ENCODE measurements at places on chromosomes 5 and 9.

GRCh38 chr9:97853844-97854695 lies 1.0 kb downstream of the FOXE1 start:
- no peak for DNase-seq

- no peak for DNase-seq
Observed at GRCh38 chr5:33639474-33639873, 198.7 kb downstream of the TARS1 start.

DNA sequence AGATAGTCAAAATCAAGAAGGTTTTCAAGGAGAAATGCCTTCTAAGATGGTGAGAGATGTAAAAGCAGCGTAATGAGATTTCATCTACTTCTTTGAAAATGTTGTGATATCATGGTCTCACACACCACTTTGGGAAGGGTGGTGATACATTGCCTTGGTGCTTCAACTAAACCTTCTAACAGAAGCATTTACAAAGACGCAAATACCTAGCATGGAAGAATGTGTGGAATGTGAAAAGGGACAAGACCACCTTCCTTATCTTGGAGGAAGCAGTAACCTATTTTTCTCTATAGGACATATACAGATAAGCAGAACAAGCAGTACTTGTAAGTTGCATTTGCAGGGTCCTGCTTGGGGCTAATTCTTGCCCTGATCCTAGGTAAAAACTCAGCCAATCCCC lies 38.8 kb downstream of the PCA3 start:
- no peak for DNase-seq

GRCh38 chr9:125694478-125694877 lies 12.5 kb downstream of the MAPKAP1 start:
- DNase-seq, result no peak

DNA sequence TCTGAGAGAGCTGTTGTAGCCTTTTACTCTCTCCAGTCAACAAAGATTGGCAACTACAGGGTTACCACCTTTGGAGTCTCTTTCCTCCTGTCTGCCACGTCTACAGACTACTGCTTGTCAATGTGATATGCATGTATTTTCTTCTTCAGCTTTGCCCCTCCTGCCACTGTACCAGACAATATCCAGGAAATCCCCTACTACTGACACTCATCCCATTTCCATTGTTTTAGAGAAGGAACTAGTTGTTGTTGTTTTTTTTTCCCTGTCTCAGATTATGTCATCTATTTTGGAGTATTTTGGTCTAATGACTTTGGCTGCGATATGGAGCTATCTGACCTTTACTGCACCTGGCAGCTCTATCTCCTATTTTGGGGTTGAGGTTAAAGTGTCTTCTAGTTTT lies 50.1 kb upstream of the MACIR start:
- DNase-seq, result no peak

- peak; percentile 25 for DNase-seq
Observed at GRCh38 chr9:132769906-132770769, 99.9 kb downstream of the GTF3C4 start.

DNA sequence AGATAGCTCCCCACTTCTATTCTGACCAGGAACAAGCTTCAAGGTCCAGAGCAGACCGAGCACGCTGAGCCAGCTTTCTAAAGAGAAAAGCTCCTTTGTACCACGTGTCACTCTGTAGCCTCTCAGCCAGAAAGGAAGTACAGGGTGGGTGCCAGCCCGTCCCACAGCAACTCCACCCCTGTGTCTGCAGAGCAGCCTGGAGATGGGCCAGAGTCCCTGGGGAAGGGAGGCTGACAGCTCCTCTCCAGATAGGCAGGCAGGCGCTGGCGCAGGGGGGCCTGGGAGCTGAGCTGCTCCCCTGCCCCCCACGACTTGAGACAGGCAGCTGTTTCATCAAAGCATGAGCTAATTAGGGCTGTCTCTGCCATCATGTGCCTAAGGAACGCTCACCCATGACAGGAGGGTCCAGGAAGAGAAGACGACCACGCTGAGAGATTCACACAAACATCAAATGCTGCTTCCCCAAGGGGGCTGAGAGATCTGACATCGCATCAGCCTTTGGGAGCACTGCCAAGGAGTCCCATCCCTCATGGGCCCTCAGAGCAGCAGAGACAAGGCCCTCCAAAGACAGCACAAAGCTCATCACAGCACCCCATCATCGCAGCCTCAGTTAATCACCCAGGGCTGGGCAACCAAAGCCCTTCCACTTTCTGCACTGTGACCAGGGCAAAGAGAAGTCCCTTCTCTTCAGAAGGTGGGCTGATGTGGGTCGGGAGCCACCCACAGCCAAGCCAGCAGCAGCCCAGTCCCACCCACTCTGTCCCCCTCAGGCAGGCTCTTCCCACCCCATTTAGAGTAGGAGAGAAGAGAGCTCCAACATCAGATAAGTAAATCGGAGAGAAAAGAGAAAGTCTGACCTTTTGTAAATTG lies 78.5 kb upstream of the LRRTM2 start:
- peak; percentile 97 for DNase-seq

- no peak for DNase-seq
Observed at GRCh38 chr5:68319706-68320412, 104.3 kb downstream of the PIK3R1 start.

- DNase-seq, result peak; percentile 70
Observed at GRCh38 chr9:89225991-89226471, 47.4 kb upstream of the SHC3 start.

Measured in Ammon's horn (tissue), 1 donor.